ENCODE measurements at places on chromosomes 12 and 14.

DNA sequence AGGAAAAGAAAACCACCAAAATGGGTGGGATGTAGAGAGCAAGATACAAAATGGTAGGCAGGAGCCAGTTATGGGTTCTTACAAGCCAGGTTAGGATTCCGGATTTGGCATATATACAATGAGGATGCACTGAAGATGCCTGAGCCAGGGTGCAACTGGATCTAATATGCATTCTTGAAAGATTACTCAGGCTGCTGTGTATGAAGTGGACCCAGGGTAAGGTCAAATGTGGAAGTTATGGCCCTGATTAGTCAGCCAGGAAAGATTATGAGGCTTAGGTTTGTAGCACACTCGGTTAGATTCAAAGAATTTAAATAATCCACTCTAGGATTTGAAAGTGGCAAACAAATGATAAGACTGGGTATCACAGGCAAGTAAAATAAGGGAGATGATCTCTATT, 1750.7 kb upstream of the FLRT2 start:
- DNase-seq: peak; percentile 17

GRCh38 chr12:12806784-12807516, 6.2 kb upstream of the DDX47 start:
- no peak for DNase-seq

DNA sequence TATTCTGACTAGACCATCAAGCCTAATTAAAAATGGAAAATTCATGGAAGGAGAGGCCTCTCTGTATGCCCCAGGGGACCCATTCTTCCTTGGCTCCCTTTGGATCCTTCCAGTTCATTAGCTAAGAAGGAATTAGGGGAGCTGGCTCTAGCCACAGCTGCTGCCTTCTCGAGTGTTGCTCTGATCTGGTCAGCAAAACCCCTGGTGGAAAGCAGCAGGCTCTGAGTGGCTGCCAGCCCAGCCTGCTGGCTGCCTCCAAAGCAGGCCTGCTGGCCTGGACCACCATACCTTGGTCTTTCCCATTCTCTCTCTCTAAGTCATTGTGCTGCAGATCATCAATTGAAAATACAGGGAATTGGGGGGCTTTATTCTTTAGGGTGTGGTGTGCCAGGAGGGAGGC, 29.0 kb upstream of the AKAP6 start:
- DNase-seq: no peak

GRCh38 chr14:104856869-104857860, 7.9 kb upstream of the CEP170B start:
- no peak for DNase-seq

- no peak for DNase-seq
These were observed 3.4 kb downstream of the PLEKHG3 start for GRCh38 chr14:64707661-64708060.
